ENCODE measurements at places on chromosomes 5 and 9.

DNA sequence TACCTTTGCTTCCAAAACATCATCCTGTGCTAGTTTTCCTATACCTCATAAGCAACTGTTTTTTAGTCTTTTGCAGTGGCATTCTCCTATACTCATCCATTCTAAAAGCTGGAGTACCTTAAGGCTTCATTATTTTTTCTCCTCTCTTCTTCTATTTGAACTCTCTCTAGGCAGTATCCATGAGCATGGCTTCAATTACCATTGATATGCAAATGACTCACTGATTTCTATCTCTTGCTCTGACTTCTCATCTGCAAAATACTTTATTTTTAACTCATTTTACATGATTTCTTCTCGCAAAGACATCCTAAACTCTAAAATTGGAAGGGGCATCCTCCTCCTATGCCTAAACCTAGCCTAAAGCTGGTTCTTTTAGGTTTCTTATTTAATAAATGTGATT is 365.1 kb upstream of the NUDT12 start:
- no peak for DNase-seq

DNA sequence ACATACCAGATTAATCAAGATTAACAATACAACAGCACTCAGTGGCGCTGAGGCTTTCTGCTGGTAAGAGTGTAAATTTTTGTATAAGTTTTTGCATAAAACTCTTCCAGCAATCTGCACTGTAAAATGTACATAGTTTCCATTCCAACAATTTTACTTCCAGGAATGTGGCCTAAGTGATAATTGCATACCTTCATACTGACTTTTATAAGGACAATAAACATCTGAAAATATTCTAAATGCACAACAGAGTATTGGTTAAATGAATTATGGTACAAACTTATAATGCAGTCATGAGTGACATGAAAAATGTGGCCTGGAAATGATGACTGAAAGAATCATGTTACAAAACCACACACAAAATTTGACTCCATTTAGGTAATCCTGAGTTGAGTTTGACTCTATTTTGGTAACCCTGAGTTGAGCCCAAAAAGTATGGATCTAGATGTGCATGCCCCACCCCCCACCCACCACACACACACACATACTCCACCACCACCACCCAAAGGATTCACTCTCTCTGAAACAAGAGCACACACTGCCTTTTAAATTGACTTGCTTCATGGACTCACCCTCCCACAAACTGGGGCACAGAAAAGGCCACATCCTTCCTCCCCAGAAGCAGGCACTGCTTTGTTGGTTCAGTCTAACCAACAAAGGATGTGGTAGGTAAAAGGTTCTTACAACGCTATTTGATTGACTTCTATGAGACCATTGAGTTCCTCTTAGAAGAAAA is 137.6 kb downstream of the SUSD1 start:
- peak; percentile 27 for DNase-seq

GRCh38 chr5:176573564-176574296 is 24.6 kb downstream of the CDHR2 start:
- peak; percentile 43 for DNase-seq

GRCh38 chr9:15553528-15553898 is 670 bp downstream of the CCDC171 start:
- no peak for DNase-seq

DNA sequence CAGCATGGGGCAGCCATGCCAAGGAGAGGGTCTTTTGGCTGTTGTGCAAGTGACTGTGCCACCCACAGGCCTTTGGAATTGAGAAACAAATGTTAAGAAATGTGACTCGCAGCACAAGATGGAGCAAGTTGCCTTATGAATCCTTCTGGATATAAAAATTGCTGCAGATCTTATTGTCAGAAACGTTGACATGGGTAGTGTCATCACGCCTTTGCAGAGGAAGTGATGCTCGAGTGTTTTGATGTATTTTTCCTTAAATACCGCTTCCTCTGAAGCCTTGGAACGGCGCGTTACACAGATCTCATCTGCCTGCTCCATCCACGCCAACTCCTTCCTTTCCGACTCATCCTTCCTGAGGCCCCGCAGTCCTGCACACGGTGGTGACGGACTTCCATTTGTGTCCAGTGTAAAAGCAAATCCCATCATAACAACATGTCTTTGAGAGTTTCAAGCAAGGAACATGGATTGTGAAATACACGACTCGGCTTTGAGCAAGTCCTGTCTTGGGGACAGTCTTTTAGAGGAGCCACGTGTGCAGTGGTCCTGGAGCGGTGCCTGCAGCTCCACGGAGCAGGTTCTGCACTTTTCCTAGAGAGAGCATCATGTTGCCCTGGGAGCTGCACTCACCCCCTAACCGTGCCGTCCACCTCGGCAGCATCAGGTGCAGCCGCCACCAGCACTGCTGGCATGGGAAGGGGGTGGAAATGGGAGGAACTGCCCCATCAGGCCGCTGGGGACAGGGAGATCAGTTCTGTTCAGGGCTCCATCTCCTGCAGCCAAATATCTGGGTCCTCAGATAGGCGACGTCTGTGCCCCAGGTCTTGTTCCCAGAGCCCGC is 15.1 kb downstream of the ROPN1L start:
- peak; percentile 79 for DNase-seq

GRCh38 chr9:29325894-29326293 is 1752.6 kb upstream of the C9orf72 start:
- DNase-seq, result no peak

DNA sequence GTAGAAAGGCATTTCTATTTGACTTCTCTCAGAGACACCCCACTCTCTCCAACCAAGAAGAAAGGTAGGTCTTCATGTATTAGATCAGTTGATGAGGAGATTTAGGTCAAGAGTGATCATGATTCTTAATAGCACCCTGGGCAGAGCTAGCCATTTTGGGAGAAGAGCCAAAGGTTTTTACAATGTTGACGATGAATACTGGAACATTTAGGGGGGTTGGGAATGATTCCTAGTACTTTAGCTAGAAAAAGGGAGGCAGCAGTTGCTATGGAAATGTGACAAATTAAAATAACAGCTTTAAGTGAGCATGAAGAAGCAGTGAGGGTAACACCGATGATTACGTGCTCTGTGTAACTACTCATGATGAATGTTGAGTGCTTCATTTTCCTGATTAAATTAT is 9.5 kb upstream of the RPS23 start:
- DNase-seq, result no peak

DNA sequence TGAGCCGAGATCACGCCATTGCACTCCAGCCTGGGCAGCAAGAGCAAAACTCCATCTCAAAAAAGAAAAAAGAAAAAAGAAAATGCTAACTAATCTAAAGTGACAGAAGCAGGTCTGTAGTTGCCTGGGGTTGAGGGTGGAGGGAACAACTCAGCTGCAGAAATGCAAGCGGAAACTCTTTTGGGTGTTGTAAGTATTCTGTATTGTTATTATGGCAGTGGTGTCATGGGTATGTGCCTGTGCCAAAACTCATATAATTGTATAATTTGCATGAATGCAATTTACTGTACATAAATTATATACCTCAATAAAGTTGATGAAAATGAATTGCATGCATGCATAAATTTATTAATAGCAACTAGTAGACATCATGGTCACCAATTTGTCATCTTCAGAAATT is 23.0 kb upstream of the RPS23 start:
- no peak for DNase-seq

Data from inflammatory macrophage treated with lipopolysaccharide for 4 hours (primary cell).